ENCODE measurements at places on chromosomes 11 and 22.

GRCh38 chr11:72736452-72737069, 15.6 kb downstream of the ARAP1 start:
- DNase-seq: peak; percentile 28

GRCh38 chr11:124875401-124875800, 10.2 kb downstream of the ROBO3 start:
- no peak for DNase-seq

DNA sequence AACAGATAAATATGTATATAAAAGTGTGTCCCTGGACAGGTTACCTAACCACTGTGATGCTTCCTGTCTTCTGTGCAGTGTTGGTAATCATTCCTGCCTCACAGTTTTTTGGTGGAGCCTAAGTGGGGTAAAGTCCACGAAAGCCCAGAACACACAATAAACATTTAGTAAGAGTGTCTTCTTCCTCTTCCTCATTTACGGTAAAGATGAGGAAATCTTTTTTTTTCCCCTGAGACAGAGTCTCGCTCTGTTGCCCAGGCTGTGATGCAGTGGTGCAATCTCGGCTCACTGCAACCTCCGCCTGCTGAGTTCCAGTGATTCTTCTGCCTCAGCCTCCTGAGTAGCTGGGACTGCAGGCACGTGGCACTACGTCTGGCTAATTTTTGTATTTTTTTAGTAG, 117.1 kb downstream of the LDLRAD3 start:
- DNase-seq: no peak

DNA sequence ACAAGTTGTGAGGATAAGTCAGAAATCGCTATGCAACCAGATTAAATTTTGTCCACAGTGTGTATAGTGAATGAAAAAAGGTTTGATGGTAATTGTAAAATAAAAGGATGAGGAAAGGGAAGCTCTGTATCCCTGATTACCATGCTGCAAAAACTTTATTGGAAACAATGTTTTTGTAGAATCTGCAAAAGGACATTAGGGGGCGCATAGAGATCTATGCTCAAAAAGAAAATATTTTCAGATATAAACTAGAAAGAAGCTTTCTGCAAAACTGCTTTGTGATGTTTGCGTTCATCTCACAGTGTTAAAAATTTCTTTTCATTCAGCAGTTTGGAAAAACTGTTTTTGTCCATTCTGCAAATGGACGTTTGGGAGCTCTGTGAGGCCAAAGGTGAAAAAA, 390.5 kb downstream of the OR4C45 start:
- DNase-seq: no peak

DNA sequence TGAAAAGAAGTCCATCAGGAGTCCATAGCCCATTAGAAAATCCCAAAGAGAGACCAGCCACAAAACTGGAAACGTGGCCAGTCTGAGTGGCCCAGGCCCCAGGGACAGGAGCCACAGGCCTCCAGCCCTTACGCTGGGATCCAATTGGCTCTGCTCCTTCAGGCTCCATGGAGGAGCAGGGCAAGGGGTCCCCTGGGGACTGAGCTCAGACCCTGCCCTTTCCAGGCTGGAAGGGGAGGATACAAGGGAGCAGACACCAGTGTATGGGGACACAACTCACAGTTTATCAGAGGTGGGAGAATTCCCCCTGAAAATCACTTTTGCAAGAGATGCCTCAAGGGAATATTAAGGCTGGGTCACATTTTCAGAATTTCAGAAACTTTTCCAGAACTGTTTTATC, 227.5 kb downstream of the NTM start:
- no peak for DNase-seq

- DNase-seq: no peak
Observed at GRCh38 chr11:78100261-78100660, 20.6 kb upstream of the NDUFC2 start.

GRCh38 chr11:19441752-19442553, 201.2 kb upstream of the E2F8 start:
- DNase-seq: peak; percentile 35

GRCh38 chr22:42179616-42180015, 49.0 kb upstream of the CYP2D6 start:
- no peak for DNase-seq

DNA sequence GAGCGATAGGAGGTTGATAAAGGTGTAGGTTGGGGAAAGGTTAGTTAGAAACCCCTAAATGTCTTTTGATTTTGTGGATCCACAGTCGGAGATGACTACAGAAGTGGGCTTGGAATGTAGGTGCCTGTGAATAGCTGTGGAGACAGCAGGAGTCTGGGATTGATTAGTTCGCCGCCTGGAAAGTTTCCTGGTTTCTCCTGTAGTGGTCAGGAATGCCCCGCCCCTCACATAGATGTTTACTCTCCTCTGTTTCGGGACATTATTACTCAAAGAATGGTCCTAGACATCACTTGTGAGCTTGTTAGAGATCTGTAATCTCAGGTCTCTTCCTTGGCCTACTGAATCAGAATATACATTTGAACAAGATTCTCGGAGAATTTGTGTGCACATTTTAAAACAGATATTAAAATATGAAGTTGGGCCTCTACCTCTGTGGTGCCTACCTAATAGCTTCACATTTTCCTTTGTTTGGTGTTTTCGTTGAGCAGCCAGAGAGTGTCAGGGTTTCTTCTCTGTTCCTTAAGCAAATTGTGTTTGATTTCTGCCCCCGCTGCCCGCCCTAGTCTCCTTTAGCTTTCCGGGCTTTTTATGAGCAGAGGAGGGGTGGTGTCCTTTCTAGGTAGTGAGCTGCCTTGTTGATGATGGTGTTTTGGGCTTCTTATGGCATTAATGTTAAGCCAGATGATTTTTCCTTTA, 89.4 kb downstream of the PPP6R3 start:
- no peak for DNase-seq

DNA sequence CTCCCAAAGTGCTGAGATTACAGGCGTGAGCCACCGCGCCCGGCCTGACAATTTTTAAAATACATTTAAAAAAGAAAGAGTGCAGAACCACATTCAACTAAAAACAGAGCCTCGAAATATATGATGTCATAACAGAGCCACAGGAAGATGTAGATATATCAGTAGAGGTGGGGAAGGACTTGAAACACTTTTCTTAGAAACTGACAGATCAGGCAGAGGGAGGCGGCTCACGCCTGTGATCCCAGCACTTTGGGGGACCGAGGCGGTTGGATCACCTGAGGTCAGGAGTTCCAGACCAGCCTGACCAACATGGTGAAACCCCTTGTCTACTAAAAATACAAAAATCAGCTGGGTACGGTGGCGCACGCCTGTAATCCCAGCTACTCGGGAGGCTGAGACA, 7.0 kb downstream of the MLC1 start:
- DNase-seq: no peak

DNA sequence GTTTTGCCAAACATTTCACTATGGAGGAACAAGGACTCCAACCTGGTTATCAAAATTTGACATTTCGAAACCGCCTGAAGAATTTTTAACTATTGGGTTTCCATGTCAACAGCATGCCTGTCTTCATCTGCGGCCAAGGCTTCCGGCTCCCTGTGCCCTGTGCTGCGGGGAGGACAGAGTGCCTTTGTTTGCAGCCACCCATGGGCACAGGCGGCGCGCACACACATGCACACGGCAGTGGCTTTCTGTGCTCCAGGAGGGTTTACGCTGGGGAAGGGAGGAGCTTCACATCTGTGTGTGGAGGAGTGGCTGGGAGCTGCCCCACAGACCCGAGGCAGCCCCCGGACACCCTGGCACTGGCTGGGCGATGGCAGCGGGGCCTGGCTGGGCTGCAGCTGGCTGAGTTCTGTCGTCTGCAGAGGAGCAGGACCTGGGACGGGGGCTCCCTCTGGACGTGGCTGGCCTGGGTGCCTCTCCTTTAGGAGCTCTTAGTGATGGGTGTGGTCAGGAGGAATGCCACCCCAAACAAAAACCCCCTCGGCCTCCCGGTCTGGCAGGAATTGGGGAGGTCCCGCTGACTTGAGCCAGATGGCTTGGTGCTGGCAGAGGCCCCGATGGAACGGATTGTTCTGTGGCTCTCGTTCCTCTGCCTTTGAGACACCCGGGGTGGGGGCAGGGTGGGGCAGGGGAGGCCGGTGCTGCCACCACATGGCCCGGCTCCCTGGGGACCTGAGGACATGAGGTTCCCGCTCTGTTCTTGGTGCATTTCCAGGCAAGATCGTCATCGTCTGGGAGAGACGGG, 1290.9 kb downstream of the BRD1 start:
- DNase-seq: no peak

- DNase-seq: no peak
Observed at GRCh38 chr22:17562906-17563870, at the start of gene SLC25A18. Gene SLC25A18 (plus strand): TSS chr22:17563498. CDS start chr22:17579945, 16,447 bp downstream.

GRCh38 chr11:106727256-106727655, 291.0 kb downstream of the GUCY1A2 start:
- no peak for DNase-seq

- DNase-seq: no peak
Observed at GRCh38 chr11:31943056-31943780, 132.1 kb upstream of the PAX6 start.

- DNase-seq: no peak
Observed at GRCh38 chr11:78319453-78319955, 98.1 kb downstream of the GAB2 start.

GRCh38 chr11:12090761-12091258, 19.6 kb upstream of the MICAL2 start:
- no peak for DNase-seq

DNA sequence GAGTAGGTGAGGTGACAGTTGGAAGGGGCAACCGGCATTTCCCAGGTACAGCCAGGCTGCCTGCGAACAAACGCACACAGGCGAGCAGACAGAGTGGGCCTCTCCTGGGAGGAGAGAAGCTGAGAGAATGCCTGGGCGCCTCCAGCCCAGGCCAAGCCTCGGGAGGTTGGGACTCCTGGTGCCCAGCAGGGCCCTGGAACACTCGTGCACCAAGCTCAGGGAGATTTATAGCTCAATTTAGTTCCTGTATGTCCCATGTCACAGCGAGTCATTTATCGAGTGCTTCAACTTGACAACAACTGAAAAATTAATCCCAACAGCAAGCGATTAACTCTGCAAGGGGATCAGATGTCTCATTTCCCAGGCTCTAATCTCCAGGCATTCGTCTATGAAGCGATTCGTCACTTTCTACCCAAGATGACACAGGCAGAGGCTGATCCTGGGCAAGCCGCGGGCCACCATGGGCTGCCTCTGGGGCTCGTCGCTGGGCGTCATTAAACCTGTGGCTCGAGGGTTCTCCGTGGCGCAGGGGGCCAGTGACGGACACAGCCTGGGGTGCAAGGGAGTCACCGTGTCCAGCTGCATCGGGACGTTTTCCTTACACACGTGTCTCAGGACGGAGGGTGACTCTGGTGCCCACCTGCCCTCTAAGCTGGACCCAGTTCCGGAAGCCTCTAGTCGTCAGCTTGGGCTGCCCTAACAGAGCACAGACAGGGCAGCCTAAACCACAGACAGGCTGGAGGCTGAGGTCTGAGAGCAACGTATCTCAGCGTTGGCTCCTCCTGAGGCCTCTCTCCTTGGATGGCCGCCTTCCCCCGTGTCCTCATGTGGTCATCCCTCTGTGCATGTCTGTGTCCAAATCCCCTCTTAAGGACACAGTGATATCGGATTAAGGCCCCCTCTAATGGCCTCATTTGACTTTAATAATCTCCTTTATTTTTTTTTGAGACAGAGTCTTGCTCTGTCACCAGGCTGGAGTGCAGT, 154.1 kb downstream of the CTTN start:
- no peak for DNase-seq

- DNase-seq: no peak
Observed at GRCh38 chr22:38347181-38347943, 30.1 kb upstream of the CSNK1E start.

- DNase-seq: no peak
Observed at GRCh38 chr11:100182350-100182749, 504.7 kb upstream of the ARHGAP42 start.

DNA sequence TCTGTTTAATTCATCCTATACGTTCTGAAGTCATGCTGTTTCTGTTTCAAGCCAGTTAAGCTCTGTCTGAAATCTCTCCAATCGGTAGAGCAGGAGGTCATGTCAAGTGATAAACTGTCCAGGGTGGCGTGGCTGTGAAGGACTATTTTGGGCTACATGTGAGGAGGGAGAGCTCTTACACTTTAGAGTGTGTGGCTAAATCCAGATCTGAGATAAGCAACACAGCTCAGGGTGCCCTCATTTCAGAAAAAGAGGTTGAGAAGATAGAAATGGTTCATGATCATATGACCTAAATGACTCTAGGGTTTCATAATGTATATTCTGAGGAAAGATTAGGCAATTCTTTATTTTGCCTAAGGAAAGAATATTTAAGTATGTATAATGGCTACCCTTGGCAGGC, 8.4 kb downstream of the BLID start:
- DNase-seq: no peak

- no peak for DNase-seq
Observed at GRCh38 chr22:29260601-29261315, 7.0 kb downstream of the RHBDD3 start.

GRCh38 chr11:72394416-72394815, 39.9 kb downstream of the CLPB start:
- no peak for DNase-seq

DNA sequence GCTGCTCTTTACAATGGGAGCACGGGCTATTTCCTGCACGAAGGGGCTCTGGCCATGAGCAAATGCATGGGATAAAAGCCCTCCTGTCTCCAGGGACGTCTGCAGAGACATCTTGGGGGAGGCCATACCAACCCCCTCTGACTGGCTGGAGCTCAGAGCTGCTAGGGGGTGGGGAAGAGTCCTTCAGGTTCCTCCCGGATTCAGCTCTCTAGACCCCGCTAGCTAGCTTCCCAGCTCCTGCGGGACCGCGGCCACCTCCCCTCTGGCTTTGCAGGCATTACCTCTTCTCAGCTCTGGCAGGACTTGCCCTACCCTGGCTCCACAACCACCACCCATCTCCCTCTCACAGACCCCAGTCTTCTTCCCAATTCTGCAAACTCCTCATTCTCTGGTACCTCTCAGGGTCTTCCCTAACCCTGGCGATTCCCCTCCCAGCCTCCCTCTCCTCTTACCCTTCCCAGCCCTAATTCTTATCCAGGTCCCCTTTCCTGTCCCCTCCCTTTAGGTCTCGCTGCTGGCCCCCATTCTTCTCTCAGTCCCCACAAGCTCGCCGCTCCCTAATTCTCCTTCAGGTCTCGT, 802 bp downstream of the SYT13 start:
- no peak for DNase-seq

- DNase-seq: no peak
Observed at GRCh38 chr11:128458321-128458720, 129.0 kb downstream of the ETS1 start.

GRCh38 chr11:79088967-79089366, 351.9 kb downstream of the TENM4 start:
- no peak for DNase-seq

GRCh38 chr11:111606986-111607385, 4.7 kb downstream of the SIK2 start:
- no peak for DNase-seq

DNA sequence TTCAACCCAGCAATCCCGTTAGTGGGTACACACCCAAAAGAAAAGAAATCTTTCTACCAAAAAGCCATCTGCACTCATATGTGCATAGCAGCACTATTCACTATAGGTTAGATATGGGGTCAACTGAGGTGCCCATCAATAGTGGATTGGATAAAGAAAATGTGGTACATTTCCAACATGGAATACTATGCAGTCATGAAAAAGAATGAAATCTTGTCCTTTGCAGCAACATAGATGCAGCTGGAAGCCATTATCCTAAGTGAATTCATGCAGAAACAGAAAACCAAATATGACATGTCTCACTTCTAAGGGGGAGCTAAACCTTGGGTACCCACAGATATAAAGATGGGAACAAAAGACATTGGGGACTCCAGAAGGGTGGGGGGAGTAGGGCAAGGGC, 1.9 kb upstream of the ARHGAP8 start:
- DNase-seq: no peak

Data from stimulated activated CD4-positive, alpha-beta T cell treated with anti-CD3 and anti-CD28 coated beads, TNF-alpha, amount 100 ng/mL, for 48 hours (primary cell).